ENCODE measurements at places on chromosomes 16 and 17. TPM values are rescaled to one million over a fixed set of nuclear protein-coding genes. Genes with fewer than 3 reads are reported as not detected.

Gene TPSG1
- not detected for total RNA-seq

Gene IL21R
- 0.55 TPM for total RNA-seq

Gene UMOD
- not detected for total RNA-seq

Gene AHSP
- not detected for total RNA-seq

Gene ARHGAP44
- total RNA-seq, result 6.5 TPM

Gene FA2H
- not detected for total RNA-seq

Gene CNP
- total RNA-seq, result 230 TPM

Gene STAC2
- total RNA-seq, result 1.0 TPM

Gene KREMEN2
- total RNA-seq, result 1.0 TPM

Gene TBC1D3D
- 0.23 TPM for total RNA-seq

Gene SLC46A1
- 16.8 TPM for total RNA-seq

Gene HS3ST2
- not detected for total RNA-seq

Gene CCL2
- 3.9 TPM for total RNA-seq

Gene TEKT3
- 0.55 TPM for total RNA-seq

Gene PRR29
- 1.4 TPM for total RNA-seq

Gene PHAF1
- total RNA-seq, result 24.9 TPM

- no peak overlapping the region for H3K27ac ChIP-seq
- H3K4me1 ChIP-seq, result peaks cover 15% of the 10 kb centered on the region
- no peaks in the 10 kb centered on the region for H3K27me3 ChIP-seq
Measured at GRCh38 chr16:1821861-1822611, 4.6 kb downstream of the HAGH start.

DNA sequence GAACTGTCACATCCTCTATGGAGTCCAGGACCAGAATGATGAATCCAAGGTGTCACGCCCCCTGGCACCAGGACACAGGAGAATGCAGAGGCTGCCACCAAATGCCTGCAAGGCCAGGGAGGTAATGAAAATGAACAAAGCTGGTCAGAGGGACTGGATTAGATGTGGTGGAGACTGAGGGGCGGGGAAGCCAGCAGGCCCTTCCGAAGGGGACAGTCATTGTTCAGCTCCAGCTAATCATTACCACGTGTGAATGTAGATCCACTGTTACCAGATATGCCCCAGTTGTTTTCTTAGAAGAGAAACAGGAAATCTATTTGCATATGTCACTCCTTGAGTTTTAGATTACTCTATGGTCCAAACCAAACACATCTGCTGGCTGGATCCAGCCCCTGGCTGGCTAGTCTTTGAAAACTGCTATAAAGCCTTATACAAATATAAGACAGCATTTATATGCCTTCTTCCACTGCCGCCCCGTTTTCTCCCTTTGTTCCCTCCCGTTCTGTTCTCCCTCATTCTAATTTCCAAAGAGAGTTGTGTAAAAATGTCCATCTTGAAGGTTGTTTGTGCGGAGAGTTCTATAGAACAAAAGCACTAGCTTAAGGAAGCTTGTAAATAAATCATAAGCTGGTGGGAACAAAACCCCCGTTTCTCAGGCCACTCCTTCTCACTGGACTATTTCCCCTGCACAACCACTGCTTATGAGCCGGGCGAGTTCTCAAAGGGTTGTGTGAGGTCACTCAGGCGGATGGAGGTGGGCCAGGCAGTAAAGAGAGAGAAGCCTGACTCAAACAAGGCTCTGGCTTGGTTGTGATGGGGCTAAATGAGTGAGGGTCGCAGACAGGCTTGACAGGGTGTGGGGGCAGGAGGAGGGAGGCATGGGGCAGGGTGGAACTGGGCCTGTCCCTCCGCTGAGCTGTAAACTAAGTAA is 14.2 kb downstream of the CRYM start:
- no peaks in the 10 kb centered on the region for H3K36me3 ChIP-seq
- no peaks in the 10 kb centered on the region for H3K27me3 ChIP-seq
- H3K27ac ChIP-seq, result peak overlapping the region; percentile 39
- peaks cover 29% of the 10 kb centered on the region for H3K4me1 ChIP-seq

DNA sequence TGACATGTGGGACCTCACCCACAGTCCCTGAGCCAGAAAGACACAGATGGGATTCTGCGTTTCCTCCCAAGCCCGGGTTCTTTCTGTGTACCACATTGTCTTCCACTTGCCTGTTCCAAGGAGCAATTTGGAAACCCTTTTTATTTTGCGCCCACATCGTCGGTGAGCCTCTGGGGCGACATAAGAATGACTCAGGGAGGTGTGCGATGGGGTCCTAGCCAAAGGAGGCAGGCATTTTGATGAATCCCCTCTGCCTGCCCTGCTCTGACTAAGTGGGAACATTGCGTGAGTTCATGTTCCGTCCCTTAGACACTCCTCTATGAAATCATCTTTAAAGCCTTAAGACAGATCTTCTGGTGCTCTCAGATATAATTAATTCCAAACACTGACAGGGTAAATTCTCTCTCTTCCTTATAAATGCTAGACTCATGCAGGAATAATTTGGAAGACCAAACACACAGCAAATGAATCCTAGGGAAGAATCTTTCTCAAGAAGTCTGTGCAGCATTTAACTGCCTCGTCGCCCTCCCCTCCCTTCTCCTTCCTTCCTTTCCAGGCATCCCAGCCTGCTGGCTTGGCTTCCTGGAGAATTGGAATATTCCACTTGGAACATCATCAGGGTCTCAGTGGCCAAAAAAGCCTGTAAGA is 52.7 kb upstream of the FOXF1 start:
- no peaks in the 10 kb centered on the region for H3K36me3 ChIP-seq
- DNase-seq, result no peak
- no peak overlapping the region for H3K4me3 ChIP-seq
- H3K4me1 ChIP-seq, result no peaks in the 10 kb centered on the region

DNA sequence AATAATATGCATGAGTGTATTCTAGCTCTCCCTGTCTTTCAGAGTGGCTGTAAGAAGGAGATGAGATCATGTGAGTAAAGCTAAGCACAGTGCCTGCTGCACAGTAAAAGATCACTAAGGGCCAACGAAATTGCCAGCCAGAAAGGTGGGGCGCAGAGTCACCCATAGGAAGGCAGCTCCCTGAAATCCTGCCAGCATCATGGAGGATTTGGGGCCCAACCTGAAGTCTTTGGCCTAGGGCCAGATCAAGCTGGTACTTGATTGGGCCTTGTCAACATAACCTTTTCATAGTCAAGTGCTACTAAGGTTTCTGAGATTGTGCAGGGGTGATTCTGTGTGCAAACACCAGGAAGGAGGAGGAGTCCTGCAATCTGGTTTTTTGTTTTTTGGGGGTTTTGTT is 16.5 kb downstream of the SCNN1B start:
- no peaks in the 10 kb centered on the region for H3K36me3 ChIP-seq
- H3K27me3 ChIP-seq, result no peaks in the 10 kb centered on the region
- H3K27ac ChIP-seq, result no peak overlapping the region
- no peak for DNase-seq

DNA sequence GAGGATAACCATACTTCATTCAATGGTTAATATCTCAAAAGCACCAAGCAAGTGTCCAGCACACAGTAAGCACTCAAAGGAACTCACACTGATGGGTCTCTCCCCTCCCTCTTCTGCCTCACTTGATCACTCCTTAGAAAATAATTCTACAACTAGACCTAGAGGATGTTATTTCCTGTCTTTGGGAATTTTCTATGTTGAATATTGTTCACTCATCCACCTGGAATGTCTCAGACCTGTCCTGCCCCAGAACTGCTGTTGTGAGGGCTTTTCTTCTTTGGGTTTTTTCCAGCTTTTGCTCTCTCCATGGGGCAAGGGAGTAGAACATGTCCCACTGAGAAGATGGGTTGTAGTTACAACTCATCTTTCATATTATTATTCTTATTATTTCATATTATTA is 25.3 kb downstream of the NXPH3 start:
- H3K4me3 ChIP-seq, result no peak overlapping the region
- peaks cover 23% of the 10 kb centered on the region for H3K4me1 ChIP-seq
- DNase-seq, result no peak
- H3K27ac ChIP-seq, result no peak overlapping the region

DNA sequence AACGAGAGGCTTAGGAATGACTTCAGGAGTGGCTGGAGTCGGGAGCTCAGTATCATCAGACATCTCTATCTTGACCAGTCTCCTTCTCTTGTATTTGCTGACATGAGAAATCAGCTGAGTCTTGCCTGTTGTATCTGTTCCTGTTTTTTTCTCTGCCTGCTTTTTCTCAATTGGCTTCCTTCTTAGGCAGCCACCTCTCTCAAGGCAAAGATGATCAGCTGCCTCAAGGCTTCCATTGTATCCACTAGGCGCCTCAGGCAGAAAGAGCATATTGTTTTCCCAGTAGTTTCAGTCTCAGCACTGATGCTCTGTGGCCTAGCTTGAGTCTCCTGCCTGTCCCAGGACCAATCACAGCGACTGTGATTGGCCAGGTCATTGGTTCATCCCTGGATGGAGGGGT is 306.2 kb downstream of the CPPED1 start:
- peaks cover 3% of the 10 kb centered on the region for H3K36me3 ChIP-seq
- H3K27ac ChIP-seq, result peak overlapping the region; percentile 1
- peaks cover 14% of the 10 kb centered on the region for H3K4me1 ChIP-seq

- H3K4me1 ChIP-seq, result peaks cover 22% of the 10 kb centered on the region
- H3K36me3 ChIP-seq, result no peaks in the 10 kb centered on the region
- peak overlapping the region; percentile 66 for H3K4me3 ChIP-seq
- no peak overlapping the region for H3K27ac ChIP-seq
- H3K27me3 ChIP-seq, result peaks cover 5% of the 10 kb centered on the region
- DNase-seq, result no peak
Measured at GRCh38 chr17:43562679-43563599, 16.8 kb upstream of the ETV4 start.

DNA sequence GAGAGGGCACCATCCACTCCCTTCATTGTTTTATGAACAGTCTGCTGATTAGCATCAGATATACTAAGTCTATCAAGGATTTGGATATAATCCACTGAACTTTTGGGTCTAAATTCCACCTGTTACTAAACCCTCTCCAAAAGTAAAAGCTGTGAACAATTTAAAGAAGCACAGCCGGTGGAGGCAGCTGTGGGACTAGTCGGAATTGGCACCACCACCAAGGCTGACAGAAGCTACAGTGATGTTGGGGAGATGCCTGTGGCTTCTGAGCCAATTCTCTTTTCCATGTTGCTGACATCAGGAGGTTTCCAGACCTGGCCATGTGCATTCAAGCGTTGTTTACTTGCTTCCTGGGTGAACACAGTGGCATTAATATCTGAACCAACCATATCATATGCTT is 679.0 kb upstream of the CA10 start:
- H3K27ac ChIP-seq, result no peak overlapping the region
- no peaks in the 10 kb centered on the region for H3K36me3 ChIP-seq
- H3K4me3 ChIP-seq, result no peak overlapping the region
- DNase-seq, result no peak
- no peaks in the 10 kb centered on the region for H3K27me3 ChIP-seq
- H3K4me1 ChIP-seq, result no peaks in the 10 kb centered on the region
